ENCODE measurements at places on chromosomes 4 and X.

- peak; percentile 24 for DNase-seq
Observed at GRCh38 chr4:184262901-184263300, 45.2 kb upstream of the ENPP6 start.

DNA sequence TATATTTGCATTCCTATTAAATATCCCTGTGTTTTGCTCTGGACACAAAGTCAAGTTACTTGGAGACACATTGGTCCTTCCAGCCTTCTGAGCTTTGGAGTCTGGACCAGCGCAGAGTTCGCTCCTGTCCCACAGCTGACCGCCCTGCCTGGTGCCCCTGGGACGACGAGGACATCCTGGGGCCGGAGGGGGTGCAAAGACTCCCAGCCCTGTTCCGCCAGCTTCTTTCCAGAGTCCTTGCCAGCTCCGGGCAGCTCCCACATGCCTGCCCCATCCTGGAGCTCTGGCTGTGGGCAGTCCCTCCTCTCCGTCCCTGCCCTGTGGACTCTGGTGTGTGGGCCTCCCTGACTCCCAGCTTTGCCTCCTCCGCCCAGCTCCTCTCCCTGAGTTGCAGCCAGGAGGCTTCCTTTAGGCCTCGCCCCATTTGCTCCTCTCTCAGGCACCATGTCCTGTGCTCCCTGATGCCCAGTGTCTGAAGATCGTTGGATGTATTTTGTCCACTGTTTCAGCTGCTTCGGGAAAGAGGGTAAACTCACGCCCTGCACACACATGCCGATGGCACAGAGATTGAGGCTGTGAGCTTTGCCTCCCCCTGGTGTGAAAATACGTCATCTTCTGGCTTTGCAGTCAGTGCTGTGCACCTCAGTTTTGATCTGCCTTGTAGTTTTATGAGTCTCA lies 4.9 kb upstream of the PCGF3 start:
- no peak for DNase-seq

GRCh38 chr4:46372878-46373277 lies 17.1 kb downstream of the GABRA2 start:
- DNase-seq, result no peak

DNA sequence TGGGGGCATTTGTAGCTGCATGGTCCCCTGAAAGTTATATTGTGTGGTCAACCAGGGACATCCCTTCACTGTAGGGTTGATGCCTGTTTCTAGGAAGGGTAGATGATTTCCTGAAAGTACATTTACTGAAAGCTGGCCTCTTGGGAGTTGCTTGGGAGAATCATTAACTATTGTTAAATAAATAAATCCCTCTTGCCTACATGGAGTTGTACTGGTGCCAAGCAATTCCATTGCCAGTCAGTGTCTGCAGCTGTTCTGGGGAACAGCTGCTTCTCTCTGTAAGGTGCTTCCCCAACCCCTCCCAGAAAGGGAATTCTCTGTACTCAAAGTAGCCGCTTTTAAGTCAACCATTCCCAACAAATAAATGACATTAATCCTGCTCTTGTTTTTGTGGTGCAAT lies 51.1 kb downstream of the C4orf51 start:
- peak; percentile 72 for DNase-seq

- no peak for DNase-seq
Observed at GRCh38 chr4:52957835-52958631, 95.9 kb downstream of the RASL11B start.

Measured in fibroblast of upper back skin (primary cell).